T-helper 2 cell treated with Interferon-gamma antibody and Interleukin-4, amounts not matched to agents 100 ng/mL and 5 ng/mL, for 36 hours (primary cell): ENCODE measurements at places on chromosomes 6 and 20. TPM values are rescaled to one million over a fixed set of nuclear protein-coding genes. Genes with fewer than 3 reads are reported as not detected.

The VIP gene
- total RNA-seq = not detected in 2 replicates

The ZSCAN12 gene
- total RNA-seq = 4.8 and 5.7 TPM in 2 replicates

The CAGE1 gene
- 0.16 TPM in 1 of 2 replicates, not detected in the other for total RNA-seq

The ZNF76 gene
- 39.2 and 40.7 TPM in 2 replicates for total RNA-seq

The PAK5 gene
- not detected in 2 replicates for total RNA-seq

The PLN gene
- not detected in 2 replicates for total RNA-seq

The NOX3 gene
- total RNA-seq = not detected in 2 replicates

The LY86 gene
- total RNA-seq = 4.6 and 5.1 TPM in 2 replicates

The CYP39A1 gene
- total RNA-seq = not detected in 2 replicates
